ENCODE measurements at places on chromosomes 6 and 20.

DNA sequence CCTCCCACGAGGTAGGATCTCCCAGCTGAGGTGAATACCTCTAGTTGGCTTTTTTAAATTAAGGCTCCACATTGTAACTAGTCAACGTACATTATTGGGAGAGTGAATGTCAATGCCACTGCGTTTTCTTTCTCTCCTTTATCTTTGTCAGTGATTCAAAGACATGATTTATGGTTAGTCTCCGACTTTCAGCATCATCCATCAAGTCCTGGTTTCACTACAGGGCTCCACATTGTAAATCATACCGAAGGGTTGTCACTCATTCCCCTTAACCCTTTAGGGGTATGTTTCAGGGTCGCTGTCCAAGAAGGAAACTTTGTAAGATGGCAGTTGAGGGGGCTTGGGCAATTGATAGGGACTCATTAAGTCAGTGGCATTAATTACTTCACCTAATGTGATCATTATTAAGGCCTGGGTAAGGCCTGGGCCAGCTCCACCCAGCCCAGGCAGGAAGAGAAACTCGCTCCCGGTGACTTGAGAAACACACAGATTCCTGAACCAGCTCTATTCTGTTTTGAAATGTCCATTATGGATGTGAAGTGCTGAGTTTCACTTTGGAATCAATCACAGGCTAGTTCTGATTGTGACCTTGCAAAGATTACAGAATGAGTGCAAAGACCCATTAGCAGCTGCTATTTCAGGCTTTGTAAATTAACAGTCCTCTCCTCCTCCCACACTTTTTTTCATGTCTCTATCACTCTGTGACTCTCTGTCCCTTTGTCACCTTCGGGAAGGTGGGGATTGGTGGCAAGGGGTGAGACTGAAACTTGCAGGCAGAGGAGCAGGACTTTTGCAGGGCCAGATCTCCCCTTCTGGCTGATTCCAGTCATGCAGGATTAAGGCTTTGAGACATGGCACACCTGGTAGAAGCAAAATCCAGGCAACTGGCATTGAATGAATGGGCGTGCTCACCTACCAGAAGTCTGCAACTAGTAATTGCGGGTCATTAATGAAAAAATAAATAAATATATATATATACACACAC, 222.4 kb downstream of the TSHZ2 start:
- ATAC-seq = no peak

DNA sequence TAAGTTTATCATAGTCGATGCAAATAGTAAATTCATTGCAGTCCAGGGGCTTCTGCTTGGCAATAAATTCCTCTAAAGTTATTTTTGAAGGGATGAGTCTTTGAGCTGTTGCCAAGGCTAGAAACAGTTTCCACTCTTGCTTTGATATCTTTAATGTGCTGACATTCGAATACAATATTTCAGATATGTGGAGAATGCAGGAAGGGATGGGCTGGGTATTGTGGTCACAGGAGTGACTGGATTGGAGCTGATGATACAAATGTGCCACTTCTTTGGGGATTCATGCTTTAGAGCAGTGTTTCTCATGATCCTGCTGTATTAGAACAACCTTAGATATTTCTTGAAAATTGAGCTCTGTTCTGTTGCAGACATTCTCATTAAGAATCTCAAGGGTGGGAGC, 139.0 kb downstream of the PRDM13 start:
- ATAC-seq = peak; percentile 56

DNA sequence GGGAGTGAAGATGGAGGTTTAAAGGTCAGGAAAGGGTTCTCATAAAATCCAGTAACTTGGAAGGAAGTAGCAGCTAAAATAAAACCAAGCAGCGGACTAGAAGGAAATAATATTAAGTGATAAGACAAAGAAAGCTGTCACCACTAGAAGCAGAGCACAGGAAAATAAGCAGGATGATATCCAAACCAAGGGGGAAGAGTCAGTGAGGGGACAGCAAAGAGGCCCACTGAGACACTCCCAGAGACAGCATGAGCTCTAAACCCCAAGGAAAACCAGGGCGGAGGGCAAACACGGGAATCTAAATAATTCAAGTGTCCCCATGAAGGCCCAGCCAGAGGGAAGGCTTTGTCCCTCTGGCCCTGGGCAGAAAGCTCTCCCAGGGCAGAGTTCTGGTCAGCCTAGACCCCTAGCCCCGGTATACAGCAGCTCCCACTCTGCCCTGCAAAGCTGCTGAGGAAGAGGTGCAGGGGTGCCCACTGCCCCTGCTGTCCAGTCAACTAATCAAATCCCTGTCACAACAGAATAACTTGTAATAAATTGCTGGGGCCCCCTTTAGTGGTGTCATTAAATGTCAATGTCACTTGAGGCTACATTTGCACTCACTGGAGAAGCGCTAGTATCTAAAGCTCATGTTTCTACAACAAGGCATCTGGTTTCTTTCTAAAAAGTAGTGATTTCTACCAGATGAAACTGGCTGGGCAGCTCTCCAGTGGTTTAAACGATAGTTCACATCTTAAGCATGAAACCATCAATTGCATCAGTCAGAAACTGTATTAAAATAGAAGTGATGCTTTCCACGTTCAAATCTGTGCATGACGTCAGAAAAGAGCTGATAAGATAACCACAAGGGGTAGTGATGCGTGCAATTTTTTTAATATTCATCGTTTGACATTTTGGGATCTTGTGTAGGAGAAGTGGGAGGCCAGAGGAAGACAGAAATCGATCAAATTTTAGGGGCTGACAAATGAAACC, 13.6 kb downstream of the PDE10A start:
- ATAC-seq = no peak

DNA sequence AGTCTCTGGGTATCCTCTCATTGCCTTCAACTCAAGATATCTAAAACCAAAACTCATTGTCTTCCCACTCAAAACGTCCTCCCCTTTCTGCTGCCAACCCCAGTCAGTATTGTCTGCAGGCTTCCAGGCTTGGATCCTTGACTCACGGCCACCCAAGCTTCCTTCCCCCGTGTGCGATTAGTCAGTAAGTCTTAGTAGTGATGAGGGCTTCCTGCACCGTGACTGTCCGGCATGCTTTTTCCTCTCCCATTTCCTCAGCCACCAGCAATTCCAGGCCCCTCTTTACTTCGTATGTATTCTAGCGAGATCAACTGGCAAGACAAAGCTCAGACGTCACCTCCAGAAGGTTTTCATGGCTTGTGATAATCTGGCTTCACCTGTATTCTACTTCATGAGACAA, 88.6 kb upstream of the DUSP22 start:
- ATAC-seq = no peak

- ATAC-seq = no peak
Observed at GRCh38 chr6:43772681-43773049, 2.7 kb downstream of the VEGFA start.

DNA sequence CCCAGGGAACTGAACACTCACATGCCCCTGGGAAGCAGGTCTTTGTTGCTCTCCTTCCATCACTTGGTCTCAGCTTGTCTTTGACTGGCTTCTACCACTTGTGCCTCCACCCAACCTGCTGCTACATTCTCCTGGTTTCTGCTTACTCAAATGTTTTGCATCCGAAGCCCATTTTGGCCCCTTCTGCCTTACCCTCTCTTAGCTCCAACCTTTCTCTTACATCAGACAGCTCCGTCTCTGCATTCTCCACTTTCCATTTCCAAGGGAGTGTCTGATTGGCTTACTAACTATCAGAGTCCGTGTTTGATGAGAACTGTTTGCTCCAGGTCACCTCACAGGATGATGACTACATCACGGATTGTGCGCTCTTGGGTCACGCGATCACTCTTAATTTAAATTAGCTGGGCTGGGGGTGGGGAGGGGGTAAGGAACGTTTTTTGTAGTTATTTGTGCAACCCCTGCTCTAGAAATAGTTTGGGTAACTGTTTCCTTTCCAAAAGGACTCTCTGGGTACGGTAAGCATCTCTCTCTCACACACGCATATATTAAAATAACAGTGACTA, 844 bp upstream of the ABRACL start:
- no peak for ATAC-seq

GRCh38 chr6:146957181-146958093, 246.8 kb upstream of the STXBP5 start:
- ATAC-seq = no peak

DNA sequence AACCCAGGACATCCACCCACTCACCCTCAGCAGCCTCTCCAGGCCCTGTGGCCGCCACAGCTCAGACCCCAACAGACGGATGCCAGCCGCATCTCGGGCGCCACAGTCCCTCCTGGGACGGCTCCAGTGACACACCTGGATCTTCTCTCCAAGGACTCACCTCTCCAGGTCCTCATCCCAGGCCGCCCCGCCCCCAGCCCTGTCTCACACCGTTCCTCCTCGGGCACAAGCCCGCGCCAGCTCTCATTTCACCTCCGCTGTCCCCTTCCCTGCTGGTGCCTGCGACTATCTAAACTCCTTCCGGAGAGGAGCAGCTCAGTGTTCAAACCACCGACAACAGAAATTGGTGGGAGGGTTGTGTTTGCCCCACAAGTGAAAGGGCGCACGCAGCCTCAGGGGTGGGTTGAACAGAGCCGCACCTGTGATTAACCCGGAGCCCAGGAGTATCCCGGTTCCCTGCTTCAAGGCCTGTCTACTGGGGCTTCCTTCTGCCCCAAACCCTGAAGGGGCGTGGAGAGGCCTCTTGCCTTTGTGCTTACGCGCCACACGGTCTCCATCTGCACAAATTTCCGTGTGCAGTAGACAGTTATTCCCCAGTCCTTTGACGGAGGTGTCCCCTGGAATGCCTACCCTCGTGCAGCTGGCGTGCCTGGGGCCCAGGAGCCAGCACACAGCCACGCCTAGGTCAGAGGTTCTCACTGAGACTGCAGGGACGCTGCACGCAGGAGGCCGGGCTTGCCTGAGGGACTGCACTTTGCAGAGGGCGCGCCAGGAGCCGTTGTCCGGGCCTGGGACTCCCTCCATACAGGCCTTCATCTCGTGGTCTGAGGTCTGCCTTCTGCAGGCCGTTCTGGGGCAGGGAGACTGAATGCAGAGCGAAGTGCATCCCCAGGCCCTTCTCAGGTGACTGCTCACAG, 232.7 kb downstream of the DLL1 start:
- ATAC-seq = no peak

GRCh38 chr20:15257569-15257870, 920.1 kb upstream of the FLRT3 start:
- ATAC-seq = no peak

GRCh38 chr6:159101656-159102055, 56.9 kb upstream of the TAGAP start:
- ATAC-seq = no peak

DNA sequence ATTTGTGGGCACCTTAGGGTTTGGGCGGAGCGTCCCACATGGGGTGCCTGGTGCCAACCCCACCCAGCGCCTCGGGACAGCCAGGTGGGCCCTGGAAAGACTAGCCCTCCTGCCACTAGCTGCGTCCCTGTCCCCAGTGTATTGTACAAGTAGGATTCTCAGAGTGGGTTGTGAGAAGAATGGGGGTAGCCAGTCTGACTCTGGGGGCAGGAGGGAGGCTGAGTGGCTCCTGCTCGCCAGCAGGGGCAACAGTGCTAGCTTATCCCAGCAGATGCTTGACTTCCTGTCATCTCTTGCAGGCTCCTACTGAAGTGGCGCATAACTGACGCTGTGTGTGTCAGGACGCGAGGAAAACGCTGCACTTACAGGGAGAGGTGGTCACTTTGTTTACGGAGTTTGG, 9.3 kb downstream of the PSMA7 start:
- peak; percentile 43 for ATAC-seq

- no peak for ATAC-seq
Observed at GRCh38 chr6:100088009-100088408, 94.0 kb upstream of the MCHR2 start.

DNA sequence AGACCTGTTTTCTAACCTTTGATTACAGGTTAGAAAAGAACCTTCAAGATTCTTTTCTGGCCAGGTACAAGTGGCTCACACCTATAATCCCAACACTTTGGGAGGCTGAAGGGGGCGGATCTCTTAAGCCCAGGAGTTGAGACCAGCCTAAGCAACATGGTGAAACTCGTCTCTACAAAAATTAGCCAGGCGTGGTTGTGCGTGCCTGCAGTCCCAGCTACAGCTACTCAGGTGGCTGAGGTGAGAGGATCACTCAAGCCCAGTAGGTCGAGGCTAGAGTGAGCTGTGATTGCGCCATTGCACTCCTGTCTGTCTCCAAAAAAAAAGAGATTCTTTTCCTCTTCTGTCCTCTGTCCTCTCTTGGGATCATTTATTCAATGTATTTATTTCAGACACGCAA, 14.5 kb downstream of the PPIL1 start:
- ATAC-seq = no peak

DNA sequence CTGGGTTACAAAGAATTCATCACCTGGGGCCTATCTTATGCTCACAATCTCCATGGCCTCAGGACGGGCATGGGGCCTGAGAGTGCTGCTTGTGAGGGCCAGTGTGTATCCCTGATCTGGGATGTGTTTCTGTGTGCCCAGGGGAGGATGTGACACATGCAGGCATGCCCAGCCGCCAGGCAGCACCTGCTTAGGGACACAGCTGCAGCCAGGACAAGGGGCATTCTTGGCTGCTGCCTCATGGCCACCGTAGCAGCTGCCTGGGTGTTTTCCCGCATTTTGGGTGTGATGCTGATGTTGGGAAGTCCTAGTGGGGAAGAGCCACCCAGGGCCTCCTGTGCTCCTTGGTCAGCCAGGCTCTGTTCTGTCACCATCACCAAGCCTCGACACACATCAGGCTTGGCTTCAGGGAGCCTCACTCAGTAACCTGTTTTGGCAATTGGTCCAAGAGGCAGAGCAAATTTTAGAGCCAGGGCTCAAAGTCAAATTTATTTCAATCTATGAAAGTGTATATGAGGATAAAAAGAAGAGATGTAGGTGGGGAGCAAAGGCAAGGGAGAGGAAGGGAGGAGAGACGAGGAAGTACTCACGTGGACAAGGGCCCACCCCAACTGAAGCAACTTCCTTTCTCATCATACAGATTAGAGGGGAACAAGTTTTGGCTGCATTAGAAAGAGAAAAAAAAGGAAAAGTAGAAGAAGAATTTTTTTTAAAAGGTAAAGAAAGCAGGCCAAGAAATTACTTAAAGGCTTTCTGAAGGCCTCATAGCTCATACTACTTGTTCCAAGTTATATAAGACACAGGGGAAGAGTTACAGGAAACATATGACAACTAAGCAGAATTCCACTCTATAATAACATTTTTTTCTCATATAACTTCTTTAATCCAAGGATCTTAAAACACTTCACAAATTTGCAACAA, 269.9 kb upstream of the SUPT3H start:
- no peak for ATAC-seq

Measured in SK-N-SH treated with all-trans-retinoic acid at 6 μM for 48 hours (cell line).